H1 (cell line): ENCODE measurements at places on chromosomes 6 and 20. TPM values are rescaled to one million over a fixed set of nuclear protein-coding genes. Genes with fewer than 3 reads are reported as not detected.

CGAS gene
- total RNA-seq: 6.3 and 6.7 TPM in 2 replicates

RAET1L gene
- total RNA-seq: not detected in 2 replicates

SAMD10 gene
- total RNA-seq: 3.0 and 3.8 TPM in 2 replicates

GNAS-AS1 gene
- total RNA-seq: 11.7 and 13.7 TPM in 2 replicates

- no peak overlapping the region for H3K4me3 ChIP-seq
- no peaks in the 10 kb centered on the region for H3K4me1 ChIP-seq
- H3K36me3 ChIP-seq: peaks cover 34% of the 10 kb centered on the region
- no peak for DNase-seq
- H3K27ac ChIP-seq: no peak overlapping the region
These were observed 99.6 kb downstream of the MAP3K4 start for GRCh38 chr6:161091151-161091550.

DNA sequence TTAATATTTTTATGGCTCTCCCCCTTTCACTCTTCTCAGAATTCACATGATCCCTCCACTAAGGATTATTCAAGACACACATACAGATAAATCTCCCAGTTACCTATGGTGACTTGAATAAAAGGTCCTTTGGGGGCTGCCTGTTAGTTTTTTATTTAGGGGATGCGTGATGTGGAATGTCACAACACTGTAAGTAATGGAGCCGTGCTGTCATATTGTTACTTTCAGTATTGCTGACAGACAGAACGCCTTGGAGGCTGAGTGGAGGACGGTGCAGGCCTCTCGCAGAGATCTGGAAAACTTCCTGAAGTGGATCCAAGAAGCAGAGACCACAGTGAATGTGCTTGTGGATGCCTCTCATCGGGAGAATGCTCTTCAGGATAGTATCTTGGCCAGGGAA lies 291.7 kb downstream of the UTRN start:
- no peaks in the 10 kb centered on the region for H3K36me3 ChIP-seq
- no peak for DNase-seq
- H3K27me3 ChIP-seq: no peaks in the 10 kb centered on the region
- H3K4me3 ChIP-seq: no peak overlapping the region

DNA sequence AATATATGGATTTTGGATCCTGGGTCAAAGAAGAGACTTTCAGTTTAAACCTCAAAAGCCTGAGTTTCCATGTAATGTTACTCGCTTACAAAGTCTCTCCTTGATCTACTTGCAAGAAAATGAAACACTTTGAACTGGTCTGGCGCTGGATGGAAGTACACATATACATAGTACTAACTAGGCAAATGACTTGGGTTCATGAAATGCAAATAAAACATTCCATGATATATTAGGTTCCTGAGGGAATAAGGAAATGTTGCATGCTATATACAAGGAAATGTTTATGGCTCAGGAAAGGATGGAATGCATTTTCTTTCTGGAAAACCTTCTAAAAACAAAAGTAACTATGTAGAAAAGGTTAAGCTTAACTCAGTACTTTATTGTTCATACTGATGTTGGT lies 11.4 kb upstream of the TXLNB start:
- no peaks in the 10 kb centered on the region for H3K4me1 ChIP-seq
- H3K27ac ChIP-seq: no peak overlapping the region
- H3K27me3 ChIP-seq: no peaks in the 10 kb centered on the region
- H3K4me3 ChIP-seq: no peak overlapping the region
- no peak for DNase-seq

- H3K4me1 ChIP-seq: no peaks in the 10 kb centered on the region
- H3K27me3 ChIP-seq: no peaks in the 10 kb centered on the region
- no peak for DNase-seq
- no peak overlapping the region for H3K4me3 ChIP-seq
- no peak overlapping the region for H3K27ac ChIP-seq
These were observed 133.5 kb upstream of the CCDC28A start for GRCh38 chr6:138640028-138640427.

DNA sequence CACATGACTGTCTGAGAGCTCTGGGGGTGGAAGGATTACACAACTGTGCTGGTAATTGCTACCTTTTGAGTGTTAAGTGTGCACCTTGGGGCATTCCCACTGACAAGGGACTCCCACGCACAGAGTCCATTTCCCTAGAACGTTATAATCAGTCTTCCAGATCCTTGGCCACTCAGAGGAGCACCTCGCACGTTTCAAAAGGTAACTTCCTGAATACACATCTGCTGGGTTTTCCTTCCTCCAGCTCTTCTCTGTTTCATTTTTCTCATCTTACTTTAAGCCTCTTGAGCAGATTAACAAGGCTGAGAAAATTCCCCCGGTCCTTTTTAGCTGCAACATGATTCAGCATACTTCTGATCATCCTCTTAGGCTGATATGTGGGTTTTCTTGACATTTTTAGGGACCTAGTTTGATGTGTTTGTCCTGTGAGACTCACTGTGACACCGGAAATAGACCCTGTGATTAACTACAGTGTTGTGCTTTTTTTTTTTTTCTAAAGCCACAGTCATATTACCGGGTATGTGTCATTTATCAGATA lies 98.4 kb upstream of the DUSP22 start:
- H3K36me3 ChIP-seq: no peaks in the 10 kb centered on the region
- H3K4me3 ChIP-seq: no peak overlapping the region

GRCh38 chr6:137731960-137732616 lies 135.0 kb upstream of the TNFAIP3 start:
- no peak overlapping the region for H3K27ac ChIP-seq
- H3K36me3 ChIP-seq: no peaks in the 10 kb centered on the region
- no peak overlapping the region for H3K4me3 ChIP-seq
- no peaks in the 10 kb centered on the region for H3K4me1 ChIP-seq

DNA sequence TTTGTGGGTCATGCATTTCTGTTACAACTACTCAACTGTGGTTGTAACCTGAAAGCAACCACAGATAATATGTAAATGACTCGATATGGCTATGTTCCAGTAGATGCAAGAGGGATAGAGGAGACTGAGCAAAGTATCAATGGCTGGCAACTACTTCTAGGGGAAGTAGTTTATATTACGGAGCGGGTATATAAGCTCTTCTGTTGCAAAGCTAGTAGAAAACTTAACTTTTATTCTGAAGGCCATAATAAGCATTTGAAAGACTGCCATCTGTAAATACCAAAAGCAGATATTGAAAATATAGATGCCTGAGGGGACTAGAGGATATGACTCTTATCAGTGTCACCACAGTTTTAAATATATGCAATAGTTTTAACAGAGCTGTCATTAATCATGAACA lies 655.3 kb downstream of the PHF3 start:
- no peaks in the 10 kb centered on the region for H3K4me1 ChIP-seq
- no peaks in the 10 kb centered on the region for H3K27me3 ChIP-seq
- no peak overlapping the region for H3K4me3 ChIP-seq
- H3K36me3 ChIP-seq: no peaks in the 10 kb centered on the region
- no peak overlapping the region for H3K27ac ChIP-seq

DNA sequence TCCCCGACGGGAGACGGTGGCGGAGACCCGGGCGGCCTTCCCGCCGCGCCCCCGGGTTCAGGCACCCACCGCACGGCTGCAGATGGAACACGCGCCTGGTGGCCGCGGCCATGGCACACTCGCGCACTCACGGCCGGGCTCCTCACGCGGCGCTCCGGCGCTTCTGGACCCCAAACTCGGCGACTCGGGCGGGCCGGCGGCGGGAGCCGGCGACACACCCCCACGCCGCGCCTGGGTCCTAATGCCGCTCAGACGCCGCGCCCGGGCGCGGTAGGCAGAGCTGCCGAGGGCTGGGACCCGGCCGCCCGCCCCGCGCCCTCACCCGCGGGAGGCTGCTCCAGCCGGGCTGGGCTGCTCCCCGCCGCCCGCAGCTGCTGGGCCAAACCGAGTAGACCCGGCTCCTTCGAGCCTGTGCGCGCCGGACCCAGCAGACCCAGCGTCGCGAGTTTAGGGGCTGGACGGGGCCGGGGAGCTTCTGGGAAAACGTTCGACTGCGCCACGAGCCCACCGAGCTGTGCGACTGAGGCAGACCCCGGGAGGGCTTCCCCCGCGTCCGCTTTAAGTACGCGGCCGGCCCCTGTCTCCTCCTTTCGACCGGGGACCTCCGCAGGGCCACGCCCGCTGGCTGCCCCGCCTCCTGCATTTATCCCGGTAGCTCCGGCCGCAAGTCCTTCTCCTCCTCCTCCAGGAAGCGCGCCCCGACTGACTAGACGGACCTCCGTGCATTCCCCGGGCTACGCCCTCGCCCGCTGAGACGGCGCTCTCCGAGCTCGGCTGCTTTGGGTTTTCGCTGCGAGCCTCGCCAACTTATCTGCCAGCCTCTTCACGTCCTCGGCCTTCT lies at the start of gene SLC4A11:
Gene SLC4A11 (minus strand): TSS at position 165 of the 841 bp plus-strand sequence. CDS start 53 bp downstream, at position 112.
- H3K4me1 ChIP-seq: peaks cover 19% of the 10 kb centered on the region
- no peaks in the 10 kb centered on the region for H3K36me3 ChIP-seq
- H3K4me3 ChIP-seq: peak within 1 kb of the TSS; percentile 47
- no peak within 1 kb of the TSS for H3K27ac ChIP-seq
- peak; percentile 84 for DNase-seq
- peaks cover 40% of the 10 kb centered on the region for H3K27me3 ChIP-seq

GRCh38 chr6:26336355-26337198 lies 28.4 kb upstream of the BTN3A2 start:
- no peak for DNase-seq
- H3K4me1 ChIP-seq: no peaks in the 10 kb centered on the region; the same call in 1 of the 2 replicates
- H3K36me3 ChIP-seq: no peaks in the 10 kb centered on the region
- no peak overlapping the region for H3K27ac ChIP-seq
